ENCODE measurements at places on chromosomes 7 and 10.

DNA sequence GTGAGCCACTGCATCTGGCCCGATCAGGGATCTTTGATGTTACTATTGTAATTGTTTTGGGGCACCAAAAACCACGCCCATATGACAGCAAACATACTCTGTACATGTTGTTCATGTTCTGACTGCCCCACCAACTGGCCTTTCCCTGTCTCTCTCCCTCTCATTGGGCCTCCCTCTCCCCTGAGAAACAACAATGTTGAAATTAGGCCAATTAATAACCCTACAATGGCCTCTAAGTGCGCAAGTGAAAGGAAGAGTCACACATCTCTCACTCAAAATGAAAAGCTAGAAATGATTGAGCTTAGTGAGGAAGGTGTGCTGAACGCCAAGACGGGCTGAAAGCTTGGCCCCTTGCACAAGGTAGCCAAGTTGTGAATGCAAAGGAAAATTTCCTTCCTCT is 50.3 kb upstream of the SDK1 start:
- DNase-seq, result no peak

DNA sequence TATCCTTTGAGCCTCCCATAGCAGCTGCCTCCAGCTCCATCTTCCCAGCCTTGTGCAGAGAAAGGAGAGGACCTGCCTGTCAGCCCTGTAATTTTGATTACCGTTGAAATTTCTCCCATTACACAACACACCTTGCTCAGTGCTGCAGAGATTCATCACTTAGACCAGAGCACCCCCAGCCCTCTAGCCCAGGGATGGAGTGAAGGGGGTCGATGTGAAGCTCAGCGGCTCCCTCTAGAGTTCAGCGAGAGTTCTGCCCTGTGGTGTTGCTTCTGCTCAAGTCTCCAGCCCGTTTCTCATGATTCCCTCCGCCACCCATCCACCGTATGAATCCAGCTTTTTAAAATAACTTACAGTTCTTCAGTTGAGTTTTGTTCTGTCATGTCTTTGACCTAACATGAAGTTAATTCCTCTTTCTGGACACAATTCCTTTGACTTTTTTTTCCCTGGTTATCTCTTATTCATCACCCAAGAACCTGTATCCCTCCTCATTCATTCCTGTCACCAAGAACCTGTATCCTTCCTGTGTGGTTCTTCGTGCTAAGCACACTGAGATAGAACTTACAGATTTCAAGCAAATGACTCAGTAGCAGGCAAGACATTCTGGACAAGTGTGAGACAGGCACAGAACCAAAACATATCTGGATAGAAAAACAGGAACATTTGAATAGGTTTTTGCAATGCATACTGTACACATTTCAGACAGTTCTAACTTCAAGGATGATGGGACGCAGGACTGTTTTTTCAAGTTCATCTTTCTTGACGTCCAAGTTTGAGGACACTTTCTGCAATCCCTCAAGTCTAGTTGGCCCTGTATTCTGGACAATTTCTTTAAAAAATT is 35.0 kb upstream of the ZNF32 start:
- DNase-seq, result peak; percentile 54

- DNase-seq, result no peak
Measured at GRCh38 chr10:127266431-127266830, 70.0 kb upstream of the INSYN2A start.

- no peak for DNase-seq
Measured at GRCh38 chr7:123687161-123687560, 31.5 kb downstream of the LMOD2 start.

- peak; percentile 73 for DNase-seq
Measured at GRCh38 chr10:14185316-14186045, 145.2 kb downstream of the FRMD4A start.

- DNase-seq, result no peak
Measured at GRCh38 chr10:17709492-17709891, 42.5 kb upstream of the TMEM236 start.

GRCh38 chr10:102227050-102227449 is 951 bp downstream of the ELOVL3 start:
- peak; percentile 73 for DNase-seq

DNA sequence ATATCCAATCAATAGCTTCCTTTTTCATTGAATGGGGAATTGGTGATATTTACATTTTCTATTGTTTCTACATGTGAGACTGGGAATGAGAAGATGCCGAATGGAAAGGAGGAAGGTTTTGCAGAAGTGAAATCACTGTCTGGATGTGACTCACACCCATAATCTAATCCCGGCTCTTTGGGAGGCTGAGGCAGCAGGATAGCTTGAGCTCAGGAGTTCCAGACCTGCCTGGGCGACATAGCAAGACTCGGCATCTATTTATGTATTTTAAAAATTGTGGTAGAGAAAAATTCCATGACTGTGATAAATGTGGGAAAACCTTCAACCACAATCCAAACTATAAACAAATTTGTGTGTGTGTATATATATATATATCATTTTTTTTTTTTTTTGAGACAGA is 10.9 kb upstream of the FIS1 start:
- DNase-seq, result no peak

DNA sequence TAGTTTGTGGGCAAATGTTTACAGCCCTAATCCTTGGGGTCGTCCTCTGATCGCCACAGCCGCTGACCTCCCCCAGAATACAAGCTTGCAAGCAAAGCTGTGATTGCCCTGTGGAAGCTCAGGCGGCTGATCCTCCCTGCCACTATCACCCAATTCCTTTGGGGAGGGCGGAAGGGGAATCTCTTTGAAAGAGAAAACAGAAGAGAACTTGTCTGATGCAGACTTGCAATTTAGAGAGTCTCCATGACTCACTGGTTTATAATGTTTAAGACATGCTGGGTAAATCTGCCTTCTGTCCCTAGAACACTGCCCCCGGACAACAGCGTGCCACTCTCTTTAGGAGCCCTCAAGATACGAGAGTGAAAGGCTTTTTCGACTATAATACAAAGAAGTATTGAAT is 75.5 kb downstream of the NRP1 start:
- DNase-seq, result no peak

- no peak for DNase-seq
Measured at GRCh38 chr7:38027884-38028455, 107.5 kb downstream of the EPDR1 start.

GRCh38 chr10:95660283-95660682 is 3.8 kb upstream of the ALDH18A1 start:
- no peak for DNase-seq

Measured in hematopoietic multipotent progenitor cell treated with erythropoietin and hydrocortisone succinate and interleukin-3 and kit ligand, for 6 days (in vitro differentiated cells).